NCI-H524 treated with DMSO at 0.1 percent for 48 hours (cell line): ENCODE measurements at places on chromosomes 5 and 9.

- no peak for DNase-seq
These were observed 1.4 kb downstream of the NR6A1 start for GRCh38 chr9:124769549-124770358.

- DNase-seq: no peak
These were observed 66.8 kb downstream of the ARL15 start for GRCh38 chr5:54243483-54244080.

- no peak for DNase-seq
These were observed 298.7 kb upstream of the CDH6 start for GRCh38 chr5:30894811-30895210.

- no peak for DNase-seq
These were observed 120.0 kb upstream of the CACNA1B start for GRCh38 chr9:137757613-137758029.

GRCh38 chr9:137369061-137369787, 53.7 kb downstream of the EXD3 start:
- DNase-seq: no peak

DNA sequence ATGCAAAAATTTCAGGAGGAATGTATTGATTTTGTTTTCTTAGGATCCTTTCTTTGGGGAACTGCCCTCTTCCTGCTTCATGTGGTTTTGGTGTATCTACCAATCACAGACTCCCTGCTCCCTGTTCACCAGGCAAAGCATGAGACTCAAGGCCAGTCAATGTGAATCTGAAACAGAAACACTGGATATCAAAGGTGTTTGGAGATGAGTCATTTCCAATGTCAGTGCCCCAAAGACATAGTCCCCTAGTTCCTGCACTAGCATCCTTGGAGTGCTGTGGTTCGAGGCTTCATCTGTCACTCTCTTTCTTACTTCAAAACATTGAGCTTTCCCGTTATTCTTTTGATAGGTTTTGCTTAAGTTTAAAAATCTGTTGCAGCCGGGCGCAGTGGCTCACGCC, 8.1 kb downstream of the PPP3R2 start:
- no peak for DNase-seq

DNA sequence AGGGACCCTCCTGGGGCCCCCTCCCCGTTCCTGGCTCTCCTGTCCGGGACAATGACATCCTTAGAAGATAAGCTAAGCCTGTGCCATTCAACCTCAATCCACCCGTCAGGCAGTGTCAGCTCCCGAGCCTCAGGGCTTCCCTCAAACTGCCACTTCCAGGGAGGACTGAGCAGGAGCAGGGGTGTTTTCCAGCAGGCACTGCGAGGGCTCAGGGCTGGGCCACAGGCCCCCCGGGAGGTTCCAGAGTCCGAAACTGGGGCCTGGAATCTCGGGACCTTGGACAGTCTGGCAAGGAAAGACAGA, 26.2 kb downstream of the LHX3 start:
- no peak for DNase-seq

- no peak for DNase-seq
These were observed 32.7 kb downstream of the PCDHAC2 start for GRCh38 chr5:140998921-140999410.

- peak; percentile 95 for DNase-seq
These were observed 11.2 kb upstream of the HMHB1 start for GRCh38 chr5:143800715-143801114.

DNA sequence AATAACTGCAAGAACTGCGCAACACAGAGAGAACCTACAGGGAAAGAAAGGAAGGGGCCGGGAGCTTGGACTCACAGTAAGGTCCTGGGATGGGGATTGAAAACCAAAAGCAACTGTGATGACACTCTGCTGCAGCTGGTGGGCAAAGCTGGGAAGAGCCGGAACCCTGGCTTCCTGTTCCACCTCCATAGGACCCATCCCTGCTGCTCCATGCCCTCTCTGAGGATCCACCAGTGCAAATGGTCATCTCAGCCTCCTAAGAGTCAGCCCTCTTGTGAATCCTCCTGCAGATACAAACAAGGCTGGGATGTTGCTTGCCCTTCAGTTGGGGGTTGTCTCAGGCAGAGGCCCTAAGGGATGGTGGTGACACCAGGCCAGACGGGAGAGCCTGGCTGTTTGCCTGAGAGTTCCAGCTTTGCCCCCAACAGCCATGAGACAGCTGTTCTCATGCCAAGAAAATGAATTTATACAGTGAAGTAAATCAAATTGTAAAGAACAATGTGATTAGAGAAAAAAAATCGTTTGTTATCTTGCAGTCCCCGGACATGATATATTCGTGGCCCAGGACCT, 90.8 kb downstream of the TENT4A start:
- no peak for DNase-seq

DNA sequence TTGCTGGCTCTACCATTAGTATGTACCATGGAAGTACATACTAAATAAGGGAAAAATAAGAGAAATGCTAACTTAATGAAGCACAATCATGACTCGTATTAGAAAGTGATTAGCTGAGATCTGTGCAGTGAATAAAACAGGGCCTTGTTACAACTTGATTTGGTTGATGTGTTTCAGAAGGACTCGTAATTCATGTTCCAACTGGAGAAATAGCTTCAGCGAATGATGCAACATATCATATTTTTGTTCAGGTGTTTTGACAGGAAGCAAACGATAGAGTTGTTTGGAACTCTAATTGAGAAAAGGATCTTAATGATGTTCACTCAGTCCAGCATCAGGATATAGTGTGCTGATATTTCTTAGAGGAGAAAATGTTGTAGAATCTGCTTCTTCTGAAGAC, 474.6 kb upstream of the WWC1 start:
- DNase-seq: no peak

- peak; percentile 12 for DNase-seq
These were observed 15.5 kb upstream of the AKNA start for GRCh38 chr9:114403153-114403756.

GRCh38 chr5:13478831-13479465, 465.5 kb downstream of the DNAH5 start:
- peak; percentile 66 for DNase-seq

GRCh38 chr5:122236270-122237040, 75.6 kb upstream of the SNCAIP start:
- no peak for DNase-seq

GRCh38 chr5:98989727-98990126, 60.9 kb upstream of the CHD1 start:
- peak; percentile 87 for DNase-seq
